ENCODE measurements at places on chromosomes 4 and X.

GRCh38 chrX:22690116-22690515, 309.6 kb upstream of the DDX53 start:
- DNase-seq = no peak

DNA sequence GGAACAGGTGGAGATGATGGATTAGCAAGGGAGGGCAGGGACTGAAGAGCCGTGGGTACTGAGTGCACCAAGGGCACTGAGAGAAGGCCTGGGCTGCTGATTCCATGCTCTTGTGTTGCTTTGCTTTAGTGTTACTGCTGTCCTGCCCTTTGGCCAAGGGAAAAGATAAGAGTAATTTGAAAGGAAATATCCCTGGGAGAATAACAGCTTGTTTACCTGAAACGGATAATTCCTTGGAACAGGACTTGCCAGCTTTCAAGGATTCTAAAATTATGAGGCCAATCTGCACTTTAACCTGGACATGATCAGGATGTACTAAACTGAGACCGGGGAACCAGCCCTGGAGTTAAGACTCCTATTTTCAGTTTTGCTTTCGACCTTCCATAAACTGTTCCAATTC, 20.4 kb downstream of the FAM9C start:
- no peak for DNase-seq

DNA sequence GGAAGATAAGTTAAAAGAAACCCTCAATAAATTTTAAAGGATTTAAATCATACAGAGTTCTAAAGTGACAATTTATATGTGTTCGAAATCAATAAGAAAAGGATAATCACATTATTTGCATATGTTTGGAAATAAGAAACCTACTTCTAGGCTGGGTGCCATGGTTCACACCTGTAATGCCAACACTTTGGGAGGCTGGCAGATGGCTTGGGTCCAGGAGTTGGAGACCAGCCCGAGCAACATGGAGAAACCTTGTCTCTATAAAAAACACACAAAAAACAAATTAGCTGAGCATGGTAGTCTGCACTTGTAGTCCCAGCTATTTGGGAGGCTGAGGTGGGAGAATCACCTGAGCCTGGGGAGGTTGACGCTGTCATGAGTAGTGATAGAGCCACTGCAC, 8.1 kb upstream of the SAP30 start:
- no peak for DNase-seq

GRCh38 chrX:74449937-74450330, 28.6 kb downstream of the SLC16A2 start:
- no peak for DNase-seq

- no peak for DNase-seq
These were observed 554.8 kb upstream of the TENM3 start for GRCh38 chr4:181688432-181688831.

DNA sequence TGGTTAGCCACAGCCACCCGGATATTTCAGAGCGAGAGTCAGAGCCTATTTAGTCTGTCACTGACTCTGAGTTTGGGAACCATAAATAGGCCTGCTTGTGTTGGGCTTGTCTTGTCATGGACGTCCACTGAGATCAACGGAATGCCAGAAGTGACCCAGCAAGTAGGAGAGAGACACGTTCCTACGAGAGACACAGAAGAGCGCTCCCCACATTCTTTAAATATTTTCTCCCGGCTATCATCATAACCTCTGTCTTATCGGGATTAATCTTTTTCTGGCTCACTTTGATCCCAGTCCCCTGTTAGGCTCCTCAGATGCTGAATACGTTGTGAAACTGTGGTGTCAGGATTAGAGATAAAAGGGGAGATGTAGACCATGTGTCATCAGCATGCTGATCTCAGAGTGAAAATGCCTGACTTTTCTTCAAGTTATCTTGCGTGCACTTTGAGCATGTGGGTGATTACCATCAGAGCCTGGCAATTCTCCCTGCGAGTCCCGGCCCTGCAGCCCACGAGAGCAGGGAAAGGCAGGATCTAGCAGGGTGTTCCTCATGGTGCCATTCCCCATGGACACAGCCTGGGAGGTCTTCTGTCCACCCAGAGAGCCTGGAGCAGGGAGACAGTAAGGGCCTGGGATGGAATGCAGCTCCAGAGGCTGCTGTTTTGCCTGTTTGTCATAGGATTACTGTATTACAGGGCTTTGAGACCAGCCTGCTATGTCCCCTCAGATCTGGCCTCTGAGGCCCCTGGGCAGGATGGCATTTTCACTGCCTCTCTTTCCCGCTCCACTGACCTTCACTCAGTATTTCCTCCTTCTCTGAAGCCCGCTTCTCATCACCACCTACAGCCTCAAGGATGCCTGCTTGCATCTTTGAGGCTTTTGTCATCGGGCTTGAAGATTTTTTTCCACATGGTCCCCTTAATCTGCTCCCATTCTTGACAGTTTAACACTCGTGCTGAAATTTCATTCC, 2.8 kb upstream of the TENM3 start:
- no peak for DNase-seq

GRCh38 chr4:154001193-154001592, 212.3 kb upstream of the SFRP2 start:
- DNase-seq = no peak

- DNase-seq = no peak
These were observed 37.3 kb downstream of the SLIT2 start for GRCh38 chr4:20288846-20289512.

- DNase-seq = no peak
These were observed 876.2 kb upstream of the HS3ST1 start for GRCh38 chr4:12304905-12305304.

DNA sequence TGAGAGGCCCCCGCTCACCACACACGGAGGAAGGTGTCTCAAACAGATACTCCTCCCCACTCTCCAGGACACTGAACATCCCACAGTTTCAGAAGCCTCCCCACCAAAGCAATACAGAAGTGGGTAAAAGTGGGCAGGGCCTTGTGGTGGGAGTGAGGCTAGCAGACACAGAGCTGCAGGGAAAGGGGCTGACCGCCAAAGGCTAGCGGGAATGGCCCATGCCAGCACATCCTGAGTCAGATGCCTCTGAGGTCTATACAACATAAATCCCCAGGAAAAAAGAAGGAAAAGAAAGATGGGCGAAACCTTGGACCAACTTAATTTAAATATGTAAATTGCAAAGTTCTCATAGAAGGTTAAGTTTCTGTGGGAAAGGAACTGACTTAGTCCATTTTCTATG, 21.9 kb upstream of the ARHGAP10 start:
- DNase-seq = no peak

- no peak for DNase-seq
These were observed 10.6 kb downstream of the HAND2 start for GRCh38 chr4:173519111-173520101.

GRCh38 chrX:50045823-50046222, 123.4 kb downstream of the CLCN5 start:
- no peak for DNase-seq

GRCh38 chr4:82560853-82561785, 669 bp downstream of the TMEM150C start:
- DNase-seq = no peak

DNA sequence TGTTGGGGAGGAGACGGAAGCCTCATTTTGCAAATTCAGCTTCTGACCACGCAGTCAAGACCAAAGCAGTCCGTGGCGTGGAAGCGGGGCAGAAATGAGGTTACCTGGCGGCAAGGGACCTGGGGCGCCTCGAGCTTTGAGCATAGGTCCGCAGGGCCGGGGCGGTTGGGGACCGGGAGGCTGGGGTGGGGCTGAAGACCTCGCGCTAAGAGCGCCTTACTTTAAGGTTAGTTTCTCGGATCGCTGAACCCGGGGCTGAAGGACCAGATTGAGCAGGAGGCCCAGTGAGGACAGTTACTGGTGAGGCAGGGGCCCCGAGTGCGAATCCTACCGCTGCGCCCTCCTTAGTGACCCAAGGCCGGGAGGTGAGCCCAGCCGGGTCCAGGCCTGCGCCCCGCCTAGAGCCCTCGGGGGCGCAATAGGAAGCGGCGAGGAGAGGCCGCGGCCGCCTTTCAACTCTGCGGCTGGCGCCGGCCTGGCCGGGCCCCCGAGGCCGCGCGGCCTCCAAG, 7.5 kb downstream of the MSX1 start:
- DNase-seq = no peak

DNA sequence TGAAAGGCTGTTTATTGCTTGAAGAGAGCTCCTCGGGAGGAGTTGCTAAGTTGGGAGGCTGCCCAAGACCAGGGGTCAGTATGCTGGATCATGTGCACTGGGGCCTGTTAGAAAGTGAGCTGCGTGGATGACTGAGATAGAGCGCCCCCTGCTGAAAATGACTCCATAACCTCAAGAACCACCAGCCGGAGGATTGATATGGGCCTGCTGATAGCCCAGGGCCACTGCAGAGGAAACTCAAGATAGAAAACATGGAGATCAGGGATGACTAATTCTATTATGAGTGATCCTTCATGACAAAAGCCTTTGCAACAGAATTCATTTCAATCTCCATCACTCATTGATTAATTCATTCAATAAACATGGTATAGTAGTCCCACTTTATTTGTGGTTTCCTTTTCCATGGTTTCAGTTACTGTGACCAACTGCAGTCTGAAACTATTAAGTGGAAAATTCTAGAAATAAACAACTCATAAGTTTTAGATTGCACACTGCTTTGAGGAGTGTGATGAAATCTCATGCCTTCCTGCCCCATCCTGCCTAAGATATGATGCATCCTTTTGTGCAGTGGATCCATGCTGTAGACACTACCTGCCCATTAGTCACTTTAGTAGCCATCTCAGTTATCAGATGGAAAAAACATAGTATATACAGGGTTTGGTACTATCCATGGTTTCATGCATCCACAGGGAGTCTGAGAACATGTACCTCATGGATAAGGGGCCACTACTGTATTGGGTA, 126.7 kb upstream of the MBNL3 start:
- peak; percentile 13 for DNase-seq

DNA sequence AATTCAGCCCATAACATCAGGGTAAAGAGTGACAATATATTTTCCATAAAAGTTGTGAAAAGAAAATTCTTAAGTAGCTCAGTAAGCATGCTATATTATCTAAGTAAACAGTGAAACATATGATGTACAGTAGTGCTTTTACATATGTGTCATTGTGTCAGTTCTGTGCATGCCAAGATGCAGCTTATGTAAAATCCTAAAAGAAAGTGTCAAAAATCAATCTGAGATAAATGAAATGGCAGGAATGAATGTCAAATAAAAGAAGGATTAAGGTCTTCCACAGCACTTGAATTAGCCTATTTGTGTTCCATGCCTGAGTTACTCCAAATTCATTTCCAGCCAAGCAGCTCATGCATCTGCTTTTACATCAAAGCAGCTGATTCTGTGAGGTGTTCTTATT, 452.7 kb upstream of the HS3ST1 start:
- no peak for DNase-seq

DNA sequence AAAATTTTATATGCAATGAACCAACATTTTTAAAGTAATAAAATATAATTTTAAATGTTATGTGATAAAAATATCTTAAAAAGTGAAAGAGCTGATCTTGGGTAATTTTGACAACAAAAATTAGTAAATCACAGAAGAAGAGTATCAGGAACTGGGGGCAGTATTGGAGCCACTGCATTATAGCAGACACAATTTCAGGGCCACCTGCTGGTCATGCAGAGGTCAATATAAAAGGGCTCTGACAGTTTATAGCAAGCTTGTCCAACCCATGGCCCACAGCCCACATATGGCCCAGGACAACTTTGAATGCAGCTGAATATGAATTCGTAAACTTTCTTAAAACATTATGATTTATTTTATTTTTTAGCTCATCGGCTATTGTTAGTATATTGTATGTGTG, 13.0 kb upstream of the LEF1 start:
- no peak for DNase-seq

GRCh38 chr4:173177232-173177631, 8.6 kb downstream of the GALNT7 start:
- no peak for DNase-seq

- no peak for DNase-seq
These were observed 29.7 kb upstream of the ADH6 start for GRCh38 chr4:99248714-99249113.

- DNase-seq = no peak
These were observed 56.0 kb upstream of the HAND2 start for GRCh38 chr4:173585876-173586572.

- no peak for DNase-seq
These were observed 87.2 kb downstream of the AREG start for GRCh38 chr4:74531963-74532794.

DNA sequence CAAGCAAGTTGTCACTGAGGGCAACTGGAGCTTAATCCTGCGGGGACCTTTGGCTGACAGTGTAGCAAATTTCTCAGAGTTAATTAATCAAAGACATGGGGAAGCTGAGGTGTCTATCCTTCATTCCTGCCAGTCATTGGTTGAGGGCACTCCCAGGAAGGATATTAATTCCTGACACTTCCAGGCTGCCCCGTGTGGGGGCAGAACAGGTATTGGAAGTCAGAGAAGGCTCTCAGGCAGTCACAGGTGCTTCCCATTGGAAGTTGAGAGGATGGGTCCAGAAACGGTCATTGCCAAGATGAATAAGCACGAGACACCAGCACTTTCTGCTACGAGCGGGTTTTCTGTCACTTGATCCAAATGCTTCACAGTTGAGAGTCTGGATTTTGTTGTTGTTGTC, 29.1 kb upstream of the CD38 start:
- no peak for DNase-seq

DNA sequence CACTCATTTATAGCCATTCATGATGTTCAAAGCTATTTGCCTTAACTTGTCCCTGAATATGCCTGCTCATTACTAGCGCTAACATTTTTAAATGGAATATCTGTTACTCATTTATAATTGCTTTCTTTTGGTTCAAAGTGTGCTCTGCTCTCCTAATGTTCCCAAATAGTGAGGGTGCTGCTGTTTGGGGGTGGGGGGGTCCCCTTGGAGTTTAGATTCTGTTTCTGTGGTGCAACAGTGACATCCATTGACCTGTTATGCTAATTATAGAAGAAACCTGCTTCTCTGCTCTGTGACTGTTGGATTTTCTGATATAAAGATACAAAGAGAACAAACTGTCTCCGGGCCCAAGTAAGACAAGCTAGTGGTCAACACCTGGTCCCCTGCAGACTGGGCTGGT, 222.4 kb downstream of the SHROOM3 start:
- no peak for DNase-seq

DNA sequence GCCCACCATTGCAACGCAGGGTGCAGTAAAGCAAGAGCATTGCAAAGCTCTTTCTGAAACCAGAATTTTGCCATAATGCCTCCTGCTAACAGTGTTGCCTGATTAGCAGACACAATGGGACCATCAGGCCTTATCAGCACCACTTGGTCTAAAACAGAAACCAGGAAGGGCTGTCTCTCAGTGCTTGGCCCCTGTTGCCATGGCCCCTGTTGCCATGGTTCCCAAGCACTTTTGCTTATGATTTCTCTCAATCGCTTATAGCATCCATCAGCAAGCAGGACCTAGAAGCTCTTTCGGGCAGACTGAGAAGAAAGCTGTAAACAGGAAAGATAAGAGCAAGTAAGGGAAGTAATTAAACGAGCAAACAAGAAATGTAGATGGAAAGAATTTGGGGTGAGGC, 36.8 kb downstream of the RTL5 start:
- no peak for DNase-seq

DNA sequence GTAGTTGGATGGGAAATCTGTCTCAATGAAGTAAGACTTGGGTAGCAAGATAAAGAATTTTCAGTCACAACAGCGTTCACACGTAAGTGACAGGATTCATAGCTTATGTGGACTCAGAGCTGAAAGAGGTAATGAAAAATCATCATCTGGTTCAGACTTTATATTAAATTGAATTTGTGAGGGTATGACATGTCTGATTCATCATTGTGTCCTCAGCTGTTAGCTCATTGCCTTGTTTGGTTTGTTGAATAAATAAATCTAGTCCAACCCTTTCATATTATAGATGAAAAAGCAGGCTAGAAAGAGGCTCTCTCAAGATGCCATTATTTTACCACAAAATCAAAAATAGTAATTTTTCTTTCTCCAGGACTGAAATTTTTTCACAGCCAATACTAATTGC, 2.7 kb upstream of the CYSLTR1 start:
- no peak for DNase-seq

- DNase-seq = no peak
These were observed 360.7 kb downstream of the PCDH7 start for GRCh38 chr4:31080887-31081286.

Data from stimulated activated CD4-positive, alpha-beta T cell treated with anti-CD3 and anti-CD28 coated beads, Interleukin-4, amount 100 ng/mL, for 48 hours (primary cell).